ENCODE measurements at places on chromosomes 4 and X. TPM values are rescaled to one million over a fixed set of nuclear protein-coding genes. Genes with fewer than 3 reads are reported as not detected.

The CSAG2 gene
- not detected for total RNA-seq

The EXOC1L gene
- not detected for total RNA-seq

The GPR50 gene
- 0.64 TPM for total RNA-seq

GRCh38 chr4:147581606-147582350, 35.4 kb upstream of the TMEM184C start:
- DNase-seq = no peak

DNA sequence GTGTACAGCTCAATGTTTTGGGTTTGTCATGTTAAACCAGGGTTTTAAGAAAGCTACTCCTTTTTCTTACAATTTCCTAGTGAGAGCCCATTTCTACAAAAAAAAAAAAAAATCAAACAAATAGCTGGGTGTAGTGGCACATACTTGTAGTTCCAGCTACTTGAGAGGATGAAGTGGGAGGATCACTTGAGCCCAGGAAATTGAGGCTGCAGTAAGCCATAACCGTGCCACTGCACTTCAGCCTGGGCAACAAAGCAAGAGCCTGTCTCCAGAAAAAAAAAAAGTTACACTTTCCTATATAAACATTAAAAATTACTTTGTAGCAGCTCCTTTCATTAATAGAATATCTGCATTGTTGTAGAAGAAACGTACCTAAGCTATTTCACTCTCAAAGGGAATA, 166.7 kb downstream of the HS6ST2 start:
- DNase-seq = no peak

DNA sequence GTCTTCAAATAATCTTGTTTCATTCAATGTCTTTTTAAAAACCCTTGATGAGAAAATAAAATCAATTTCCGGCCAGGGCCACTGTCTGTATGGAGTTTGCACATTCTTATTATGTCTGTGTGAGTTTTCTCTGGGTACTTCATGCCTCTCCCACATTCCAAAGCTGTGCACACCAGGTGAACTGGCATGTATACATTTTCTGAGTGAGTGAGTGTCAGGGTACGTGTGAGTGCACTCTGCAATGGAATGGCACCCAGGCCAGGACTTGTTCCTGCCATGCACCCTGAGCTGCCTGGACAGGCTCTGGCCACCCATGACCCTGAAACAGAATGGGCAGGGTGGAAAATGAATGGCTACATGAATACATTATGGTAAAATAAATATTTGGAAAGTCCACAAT, 61.3 kb downstream of the UBE2NL start:
- DNase-seq = no peak

- no peak for DNase-seq
Observed at GRCh38 chr4:108280072-108280471, 111.3 kb upstream of the LEF1 start.

DNA sequence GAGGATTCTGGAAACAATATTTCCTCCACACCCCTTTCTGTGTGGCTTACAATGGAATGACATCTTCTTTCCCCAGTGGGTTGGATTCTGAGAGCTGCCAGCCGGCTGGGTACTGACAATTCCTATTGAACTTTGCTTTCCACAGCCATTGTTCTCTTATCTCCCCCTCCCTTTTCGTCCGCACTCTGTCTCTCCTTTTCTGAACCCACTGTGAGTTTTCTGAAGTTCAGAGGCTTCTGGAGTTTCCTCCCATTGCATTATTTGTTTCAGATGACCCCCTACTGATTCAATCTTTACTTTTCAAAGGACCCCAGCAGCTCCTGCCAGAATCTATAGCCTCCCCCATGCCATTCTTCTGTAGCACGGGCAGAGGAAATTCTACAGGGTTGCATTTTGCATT, 10.4 kb downstream of the SMPX start:
- DNase-seq = no peak

GRCh38 chr4:162485486-162485885, 321.7 kb upstream of the FSTL5 start:
- DNase-seq = no peak

GRCh38 chr4:116202524-116202923, 882.9 kb downstream of the TRAM1L1 start:
- DNase-seq = no peak

GRCh38 chr4:6049985-6050384, 31.8 kb upstream of the C4orf50 start:
- no peak for DNase-seq
